Esophagus squamous epithelium (tissue), 5 donors: ENCODE measurements at places on chromosomes 16 and 17.

DNA sequence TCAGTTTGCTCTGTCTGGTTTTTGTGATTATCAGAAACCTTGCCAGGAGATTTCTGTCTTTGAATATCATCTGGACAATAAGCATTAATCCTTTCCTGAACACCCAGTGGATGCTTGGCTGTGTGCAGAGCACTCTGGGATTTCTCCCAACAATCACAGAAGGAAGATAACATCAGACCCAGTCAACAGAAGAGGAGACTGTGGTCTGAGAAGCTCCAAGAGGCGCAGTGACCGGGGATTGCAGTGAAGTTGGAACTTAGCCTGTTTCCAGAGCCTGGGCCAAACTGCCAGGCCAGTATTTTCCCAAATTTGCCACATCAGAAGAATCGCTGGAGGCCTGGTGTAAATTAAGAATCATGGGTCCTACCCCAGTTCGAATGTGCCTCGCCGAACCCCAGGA is 264.7 kb downstream of the C16orf95 start:
- no peak for DNase-seq

- DNase-seq, result no peak
Observed at GRCh38 chr16:14499110-14499509, 130.9 kb downstream of the PARN start.

DNA sequence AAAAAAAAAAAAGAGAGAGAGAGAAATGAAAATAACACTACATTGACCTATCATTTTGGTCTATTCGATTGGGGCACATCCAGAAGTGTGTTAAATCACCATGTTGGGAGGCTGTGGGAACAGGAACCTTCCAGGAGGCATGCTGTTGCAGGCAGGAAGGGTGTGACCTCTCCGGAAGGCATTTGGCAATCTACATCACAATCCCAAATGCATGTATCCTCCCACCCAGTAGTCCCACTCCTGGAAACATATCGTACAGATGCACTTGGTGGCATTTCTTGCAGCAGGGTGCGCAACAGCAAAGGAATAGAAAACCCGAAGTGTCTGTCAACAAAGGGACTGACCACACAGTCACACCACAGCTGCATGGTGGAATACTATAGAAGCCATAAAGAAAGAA is 7.9 kb downstream of the PLLP start:
- no peak for DNase-seq

DNA sequence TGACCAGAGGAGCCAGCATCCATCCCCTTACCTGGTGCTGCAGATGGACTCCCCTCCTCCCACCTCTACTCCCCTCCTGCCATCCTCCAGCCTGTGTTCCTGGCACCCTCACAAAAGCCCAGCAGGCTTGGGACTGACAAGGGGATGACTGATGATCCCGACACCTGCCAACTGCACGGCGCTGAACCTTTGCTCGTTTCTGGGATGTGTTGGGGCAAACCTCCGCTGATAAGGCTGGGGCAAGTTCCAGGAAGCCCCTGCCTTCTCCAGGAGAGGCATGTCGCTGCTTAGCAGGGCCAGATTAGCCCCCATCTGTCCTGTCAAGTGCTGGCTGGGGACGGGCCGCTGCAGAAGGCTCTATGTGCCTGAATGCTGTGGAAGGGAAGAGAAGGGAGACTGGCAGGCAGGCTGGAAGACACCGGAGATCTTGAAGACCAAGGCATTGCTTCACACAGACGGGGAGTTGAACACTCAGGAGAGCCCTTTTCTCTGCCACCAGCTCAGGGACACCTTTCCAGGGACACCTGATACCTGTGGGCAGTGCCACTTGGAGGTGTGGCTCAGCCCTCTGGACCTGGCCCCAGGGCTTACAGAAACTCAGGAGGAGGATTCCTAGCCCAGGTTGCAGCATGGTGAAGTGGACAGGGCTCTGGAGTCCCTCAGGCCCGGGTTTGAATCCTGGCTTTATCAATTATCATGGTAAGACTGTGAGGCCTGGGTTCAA is 973 bp upstream of the KRT15 start:
- no peak for DNase-seq

- DNase-seq, result no peak
Observed at GRCh38 chr16:8489580-8489979, 100.7 kb downstream of the TMEM114 start.
